ENCODE measurements at places on chromosomes 16 and 17.

DNA sequence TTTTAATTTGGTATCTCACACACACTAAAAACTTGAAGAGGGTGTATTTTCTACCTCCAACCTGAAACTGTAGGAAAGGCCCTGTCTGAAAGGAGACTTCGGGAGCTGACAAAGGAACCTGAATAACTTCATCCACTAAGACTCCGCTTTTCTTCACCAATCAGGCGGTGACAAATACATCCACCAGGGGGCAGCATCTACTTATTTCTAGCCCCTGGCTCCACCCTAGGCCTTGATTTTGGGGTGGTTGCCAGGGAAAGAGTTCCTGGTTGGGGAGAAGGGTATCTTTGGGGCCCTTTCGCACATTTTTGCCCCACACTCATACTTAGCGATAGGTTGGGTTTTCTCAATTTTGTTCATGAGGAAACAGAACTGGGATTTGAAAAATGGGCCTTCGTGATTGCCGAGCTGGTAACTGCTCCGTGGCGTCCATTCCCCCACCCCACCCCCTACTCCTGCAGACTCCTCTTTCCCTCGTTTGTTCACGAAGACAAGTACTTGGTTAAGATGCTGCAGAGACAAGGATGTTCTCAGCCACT is 4.8 kb upstream of the ARL4D start:
- peak; percentile 95 for DNase-seq

DNA sequence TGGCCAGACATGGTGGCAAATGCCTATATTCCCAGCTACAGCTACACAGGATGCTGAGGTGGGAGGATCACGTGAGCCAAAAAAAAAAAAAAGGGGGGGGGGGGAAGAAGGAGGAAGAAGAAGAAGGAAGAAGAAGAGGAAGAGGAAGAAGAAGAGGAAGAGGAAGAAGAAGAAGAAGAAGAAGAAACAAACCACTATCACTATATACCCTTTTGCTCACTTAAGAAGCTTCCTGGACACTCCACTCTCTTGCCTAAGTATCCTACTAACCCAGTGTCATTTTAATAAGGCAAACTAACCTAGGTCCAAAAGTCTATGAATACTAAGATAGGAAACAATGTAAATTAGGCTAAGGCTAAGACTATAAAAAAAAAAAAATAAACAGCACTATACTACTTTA is 54.8 kb downstream of the GPATCH8 start:
- DNase-seq = no peak

DNA sequence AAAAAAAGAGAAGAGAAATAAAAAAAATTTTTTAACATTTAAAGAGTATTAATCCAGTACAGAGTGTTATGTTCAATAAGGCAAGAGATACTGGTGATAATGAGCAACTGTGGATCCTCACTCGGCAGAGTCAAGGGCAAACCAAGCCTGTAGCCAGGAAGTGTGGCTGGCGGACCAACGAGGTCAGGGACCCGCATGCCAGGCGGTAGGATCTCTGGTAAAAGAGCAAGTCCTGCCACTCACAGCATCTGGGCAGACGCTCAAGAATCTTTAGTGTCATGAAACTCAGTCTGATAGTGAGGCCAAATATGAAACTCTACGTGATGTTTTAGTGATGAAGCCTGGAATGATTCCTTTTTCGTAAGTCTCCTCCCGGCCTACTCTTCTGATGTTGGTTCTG is 8.3 kb upstream of the GEMIN4 start:
- DNase-seq = no peak

DNA sequence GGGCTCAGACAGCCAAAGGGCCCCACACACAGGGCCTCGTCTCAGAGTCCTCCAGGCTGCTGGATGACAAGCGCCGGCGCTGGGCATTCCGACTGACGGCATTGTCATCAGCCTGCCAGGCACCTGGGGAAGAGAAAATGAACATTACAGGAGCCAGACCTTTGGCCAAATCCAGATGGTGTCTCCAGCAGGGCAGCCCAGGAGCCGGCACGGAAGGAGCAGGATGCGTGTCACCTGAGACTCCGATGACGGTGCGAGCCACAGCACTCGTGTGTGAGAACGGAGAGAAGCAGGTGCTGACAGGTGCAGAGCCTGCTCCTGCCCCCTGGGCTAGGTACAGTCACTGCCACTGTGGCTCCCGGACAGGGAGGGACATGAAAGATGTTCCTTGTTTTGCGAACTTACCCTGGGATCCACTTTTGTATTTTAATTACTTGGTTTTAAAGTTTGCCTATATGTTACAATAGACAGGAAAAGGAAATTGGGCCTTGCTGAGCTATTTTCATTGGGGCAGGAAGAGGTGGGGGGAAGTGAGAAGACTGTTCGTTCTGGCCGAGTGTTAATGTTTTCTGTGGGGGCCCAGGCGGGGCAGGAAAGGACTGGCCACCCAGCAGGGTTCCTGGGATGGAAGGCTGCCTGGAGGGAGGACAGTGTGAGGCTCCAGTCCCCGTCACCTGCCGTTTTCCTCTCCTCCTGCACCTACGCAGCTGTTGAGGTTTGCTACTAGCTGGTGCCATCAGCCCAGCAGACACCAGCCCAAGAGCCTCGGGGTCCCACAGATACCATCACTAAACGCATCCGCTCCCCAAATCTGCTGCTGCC is 4.4 kb upstream of the FOXJ1 start:
- no peak for DNase-seq

DNA sequence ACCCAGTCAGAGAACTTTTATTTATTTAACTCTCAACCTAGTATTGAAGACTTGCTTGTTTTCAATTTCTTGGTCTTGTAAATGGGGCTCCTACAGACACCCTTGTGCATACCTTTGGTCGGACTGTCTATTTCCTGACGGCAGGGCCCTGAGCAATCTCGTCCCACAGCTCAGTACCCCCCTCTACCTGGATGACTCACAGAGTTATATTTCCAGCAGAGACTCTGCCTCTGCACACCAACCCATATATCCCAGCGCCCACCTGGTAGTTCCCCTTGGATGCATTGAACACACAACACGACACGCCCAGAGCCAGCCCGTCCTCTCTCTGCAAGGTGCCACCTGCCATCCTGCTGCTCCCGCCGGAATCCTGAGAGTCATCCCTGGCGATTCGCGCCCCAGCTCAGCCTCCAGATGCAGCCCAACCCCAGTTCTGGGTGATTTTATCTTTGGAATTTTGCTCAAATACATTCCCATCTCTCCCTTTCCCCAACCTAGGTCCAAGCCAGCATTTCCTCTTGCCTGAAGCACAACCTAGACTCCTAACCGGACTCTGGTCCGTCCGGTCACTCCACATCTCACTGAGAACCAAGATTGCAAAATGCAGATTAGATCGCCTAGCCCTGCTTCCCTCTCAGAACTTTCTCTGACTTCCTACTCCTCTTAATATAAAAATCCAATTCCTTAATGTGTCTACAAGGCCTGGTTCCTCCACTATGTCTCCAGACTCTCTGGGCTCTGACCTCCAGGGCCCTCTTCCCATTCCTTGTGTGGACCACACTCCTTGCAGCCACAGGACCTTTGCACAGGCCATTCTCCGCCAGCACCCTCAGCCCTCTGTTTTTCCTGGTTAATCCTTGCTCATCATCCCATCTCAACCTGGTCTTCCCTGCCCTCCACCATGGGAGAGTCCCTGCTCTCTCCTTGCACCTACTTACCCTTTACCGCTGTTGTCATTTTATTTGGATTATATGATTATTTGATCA is 129.2 kb downstream of the SEC14L1 start:
- no peak for DNase-seq

GRCh38 chr17:61394630-61395408 is 4.8 kb upstream of the TBX2 start:
- no peak for DNase-seq

DNA sequence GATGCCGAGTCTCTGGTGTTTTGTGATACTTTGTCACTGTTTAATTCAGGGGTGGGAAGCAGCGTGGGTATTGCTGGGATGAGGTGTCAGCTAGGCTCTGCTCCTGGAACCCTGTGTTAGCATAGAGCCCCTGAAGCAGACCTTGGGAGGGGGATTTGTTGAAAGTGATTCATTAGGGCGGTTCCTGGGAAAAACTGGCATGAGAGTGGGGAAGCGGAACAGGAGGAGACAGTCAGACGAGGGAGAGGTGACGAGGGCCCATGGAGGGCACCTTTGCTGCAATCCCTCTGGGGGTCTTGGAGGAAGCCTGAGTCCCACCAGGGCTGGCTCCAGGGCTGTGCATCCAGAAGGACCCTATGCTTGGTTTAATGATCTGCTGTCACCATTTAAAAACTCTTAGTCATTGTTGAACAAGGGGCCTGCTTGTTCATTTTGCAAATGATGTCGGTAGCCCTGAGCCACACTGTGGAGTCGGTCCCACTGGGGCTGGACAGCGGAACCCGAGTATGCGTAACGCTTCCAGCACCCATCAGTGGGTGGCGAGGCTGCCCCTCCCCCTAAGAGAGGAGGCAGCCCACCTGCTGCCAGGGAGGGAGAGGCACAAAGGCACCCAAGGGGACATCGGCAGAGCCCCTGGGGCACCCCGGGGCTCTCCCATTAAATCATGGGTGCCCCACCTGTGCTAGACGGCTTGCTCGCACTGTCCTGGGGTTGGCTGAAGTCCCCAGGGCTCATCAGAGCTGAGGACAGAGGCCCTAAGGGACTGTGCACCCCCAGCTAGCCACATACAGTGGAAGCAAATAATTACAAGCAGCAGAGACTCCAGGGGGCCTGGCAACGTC is 35.4 kb downstream of the WFDC1 start:
- DNase-seq = no peak

DNA sequence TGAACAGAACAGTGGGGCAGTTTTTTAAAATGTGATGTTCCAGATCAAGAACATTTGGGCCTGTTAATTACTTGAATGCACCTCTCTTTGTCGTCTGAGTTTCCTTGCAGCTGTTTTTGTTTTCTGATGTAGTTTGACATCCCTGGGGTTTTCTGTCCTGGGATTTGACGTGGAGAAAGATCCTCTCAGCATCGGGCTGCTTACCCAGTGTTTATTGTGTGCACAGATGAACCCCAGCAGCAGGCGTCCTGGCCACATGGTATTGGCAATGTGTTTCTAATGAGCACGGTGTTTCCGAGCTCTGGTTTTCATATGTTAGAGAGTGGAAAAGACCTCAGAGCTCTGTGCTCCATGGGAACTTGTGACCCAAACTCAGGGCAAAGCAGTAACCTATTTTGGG is 191.1 kb upstream of the IRX3 start:
- DNase-seq = no peak

GRCh38 chr16:86466696-86467406 is 43.5 kb upstream of the FOXF1 start:
- no peak for DNase-seq

GRCh38 chr16:24729951-24730815 is 732 bp downstream of the TNRC6A start:
- DNase-seq = peak; percentile 53

DNA sequence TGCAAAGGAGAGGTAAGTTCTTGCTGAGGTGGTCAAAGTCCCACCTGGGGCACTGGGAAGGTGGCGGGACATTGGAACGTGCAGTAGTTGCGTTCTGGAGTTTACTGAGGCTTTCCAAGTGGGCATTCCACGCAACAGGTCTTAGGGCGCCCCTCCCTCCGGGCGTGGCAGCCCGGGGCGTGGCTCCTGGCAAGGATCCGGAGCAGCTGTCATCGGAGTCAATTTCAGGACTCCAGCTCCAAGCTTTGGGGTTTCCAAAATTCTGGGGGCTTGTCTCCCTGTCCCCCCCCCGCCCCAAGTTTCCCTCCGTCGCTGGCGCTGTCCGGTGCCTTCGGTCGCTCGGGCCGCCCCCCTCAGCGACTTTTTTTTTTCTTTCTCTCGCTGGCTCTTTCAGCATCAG is 43.1 kb upstream of the AMZ2 start:
- no peak for DNase-seq

DNA sequence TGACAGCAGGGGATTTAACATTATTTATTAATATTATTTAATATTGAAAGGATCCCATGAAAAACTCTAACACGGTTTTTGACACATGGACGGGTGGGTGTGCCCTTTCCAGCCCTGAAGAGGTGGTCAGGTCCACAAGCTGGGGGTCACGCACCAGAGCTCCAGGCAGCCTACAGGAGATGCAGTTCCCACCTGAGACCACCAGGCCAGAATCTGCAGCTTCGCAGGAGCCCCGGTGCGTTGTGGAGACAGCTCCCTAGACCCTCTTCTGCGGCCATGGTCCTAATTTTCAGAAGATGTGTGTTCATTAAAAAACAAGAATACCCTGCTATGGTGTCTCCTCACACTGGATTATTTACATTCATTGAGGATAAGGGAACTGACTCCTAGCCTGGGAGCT is 331.1 kb downstream of the C16orf95 start:
- no peak for DNase-seq

DNA sequence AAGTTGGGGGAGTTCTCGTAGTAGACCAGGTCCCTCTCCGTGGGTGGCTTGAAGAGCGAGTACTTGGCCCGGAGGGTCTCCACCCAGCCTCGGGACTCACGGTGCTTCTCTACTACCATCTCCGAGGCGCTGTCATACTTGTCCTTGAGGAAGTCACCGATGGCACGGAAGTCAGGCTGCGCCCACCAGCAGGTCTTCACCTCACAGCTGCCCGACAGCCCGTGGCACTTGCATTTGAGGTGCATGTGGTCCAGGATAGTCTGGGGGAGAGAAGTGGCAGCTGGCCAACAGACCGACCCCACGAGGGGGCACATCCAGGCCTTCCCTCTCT is 50.0 kb downstream of the WNT3 start:
- no peak for DNase-seq

DNA sequence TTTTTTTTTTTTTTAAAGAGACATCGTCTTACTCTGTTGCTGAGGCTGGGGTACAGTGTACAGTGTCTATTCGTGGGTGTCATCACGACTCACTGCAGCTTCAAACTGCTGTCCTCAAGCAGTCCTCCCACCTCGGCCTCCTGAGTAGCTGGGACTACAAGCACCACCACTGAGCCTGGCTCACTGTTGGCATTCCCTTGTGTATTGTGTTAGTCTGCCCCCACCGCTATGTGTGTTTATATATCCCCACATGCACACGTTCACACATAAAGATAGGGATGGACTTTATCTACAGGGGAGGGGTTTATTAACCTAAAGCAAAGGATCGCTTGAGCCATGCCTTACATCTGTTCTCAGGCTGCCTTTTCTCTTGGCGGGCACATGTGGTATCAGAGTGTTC is 63.8 kb downstream of the SEC14L1 start:
- peak; percentile 36 for DNase-seq

DNA sequence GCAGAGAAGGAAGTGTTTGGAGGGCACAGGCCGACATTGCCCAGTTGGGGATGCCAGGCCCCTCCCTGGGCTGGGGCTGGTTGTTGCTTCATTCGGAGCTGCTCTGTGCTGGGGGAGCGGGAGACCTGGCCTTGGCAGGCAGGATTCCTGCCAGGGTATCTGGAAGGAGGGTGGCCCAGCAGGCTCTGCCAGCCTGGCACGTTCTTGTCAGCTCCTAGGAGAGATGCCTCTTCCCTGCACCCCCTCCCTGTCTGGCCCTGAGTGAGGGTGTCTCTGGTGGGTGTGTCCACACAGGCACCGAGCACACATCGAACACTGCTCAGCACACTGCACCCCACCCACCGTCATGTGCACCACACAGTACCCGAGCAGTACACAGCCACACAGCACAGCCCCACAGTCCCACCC is 35.2 kb downstream of the ARHGAP23 start:
- peak; percentile 18 for DNase-seq

DNA sequence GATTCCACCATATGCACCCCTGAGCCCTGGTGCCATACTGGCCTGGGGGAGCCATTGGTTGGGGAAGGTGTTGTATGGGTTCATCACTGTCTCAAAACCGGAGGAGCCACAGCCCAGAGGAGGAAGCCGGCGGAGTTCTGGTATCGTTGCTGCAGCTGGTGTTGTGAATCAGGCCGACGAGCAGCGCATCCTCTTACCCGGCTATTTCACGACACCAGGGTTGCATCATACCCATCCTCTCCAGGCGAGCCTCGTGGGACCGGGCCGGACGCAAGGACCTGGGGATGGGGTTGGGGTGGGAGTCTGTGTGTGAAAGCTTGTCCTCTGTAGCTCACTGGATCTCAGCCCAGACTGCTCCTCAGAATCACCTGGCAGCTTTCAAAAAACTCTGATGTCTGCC is 6.6 kb upstream of the SLC12A3 start:
- no peak for DNase-seq
